Activated gamma-delta T cell treated with anti-CD3 and anti-CD28 coated beads, Interleukin-2, amount 50 U/mL, for 16 hours (primary cell): ENCODE measurements at places on chromosomes 3 and 15.

DNA sequence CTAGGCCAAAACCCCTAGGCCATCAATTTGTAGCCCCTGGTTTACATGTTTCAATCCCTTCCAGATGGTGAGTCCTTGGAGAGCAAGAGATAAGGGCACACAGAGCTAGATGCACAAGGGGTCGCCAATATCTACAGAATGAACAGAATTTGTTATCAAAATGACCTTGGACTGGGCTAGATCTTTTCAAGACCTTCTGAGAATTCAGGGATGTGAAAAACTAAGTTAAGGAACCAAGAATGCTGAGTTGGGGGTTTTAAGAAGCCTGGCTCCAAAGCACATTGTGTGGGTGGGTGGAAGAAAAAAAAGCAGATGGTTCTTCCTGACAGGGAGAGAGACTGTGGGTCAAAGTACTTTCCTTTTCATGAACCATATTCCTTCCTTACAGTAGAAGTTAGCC is 10.2 kb downstream of the CDCP1 start:
- no peak for DNase-seq

DNA sequence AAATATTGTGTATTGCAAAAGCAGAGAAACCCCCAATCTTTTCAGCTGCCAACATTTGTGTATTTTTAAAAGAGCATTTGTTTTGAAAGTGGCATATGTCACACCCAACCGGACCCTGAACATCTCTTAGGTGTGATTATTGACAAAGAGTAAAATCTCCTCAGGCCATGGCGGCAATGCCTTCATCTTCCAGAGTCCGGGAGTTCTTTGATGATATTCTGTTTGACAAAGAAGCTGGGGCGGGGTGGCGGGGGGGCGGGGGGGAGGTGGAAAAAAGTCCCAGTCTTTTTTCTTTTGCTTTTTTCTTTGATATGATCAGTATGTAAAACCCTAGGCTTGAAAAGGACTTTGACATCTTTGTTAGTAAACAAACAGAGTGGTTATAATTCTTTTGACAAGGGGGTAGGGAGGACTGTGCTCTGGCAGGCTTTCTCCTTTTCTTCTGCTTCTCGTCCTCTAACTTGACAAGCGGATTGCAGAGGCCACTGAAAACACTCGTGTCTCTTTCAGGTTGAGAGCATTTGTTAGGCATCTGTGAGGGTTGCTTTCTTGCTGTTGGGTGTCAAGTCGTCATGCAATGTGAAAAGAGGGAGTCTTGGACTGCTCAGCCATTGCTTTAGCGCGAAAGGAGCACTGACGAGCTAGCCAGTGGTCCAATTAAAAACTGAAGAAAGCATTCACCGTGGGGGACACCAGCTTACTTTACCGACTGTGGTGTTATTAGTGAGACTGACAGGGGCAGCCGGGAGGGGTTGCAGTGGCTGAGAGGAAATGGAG is 243.2 kb downstream of the NSUN3 start:
- DNase-seq, result no peak

DNA sequence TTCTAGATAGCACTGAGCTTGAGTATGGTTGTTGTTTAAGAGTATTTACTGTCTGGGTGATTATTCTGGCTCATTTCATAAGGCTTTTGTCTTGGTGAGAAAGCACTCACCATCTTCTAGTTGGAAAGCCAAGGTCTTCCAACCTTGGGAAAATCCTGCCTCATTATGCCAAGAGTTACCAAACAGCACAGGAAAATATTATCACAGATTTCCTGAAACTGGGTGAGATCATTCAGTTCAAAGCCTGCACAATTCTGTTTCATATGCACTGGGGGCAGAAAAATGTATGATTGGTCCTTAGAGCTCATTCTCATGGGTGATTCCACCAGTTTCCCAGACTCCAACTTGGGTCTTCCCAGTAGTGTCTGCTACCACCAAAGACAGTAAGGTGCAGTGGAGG is 291.8 kb downstream of the RORA start:
- DNase-seq, result no peak

GRCh38 chr3:160779040-160779439 is 23.0 kb downstream of the PPM1L start:
- no peak for DNase-seq

- DNase-seq, result no peak
Measured at GRCh38 chr3:31552103-31552502, 19.4 kb downstream of the STT3B start.

DNA sequence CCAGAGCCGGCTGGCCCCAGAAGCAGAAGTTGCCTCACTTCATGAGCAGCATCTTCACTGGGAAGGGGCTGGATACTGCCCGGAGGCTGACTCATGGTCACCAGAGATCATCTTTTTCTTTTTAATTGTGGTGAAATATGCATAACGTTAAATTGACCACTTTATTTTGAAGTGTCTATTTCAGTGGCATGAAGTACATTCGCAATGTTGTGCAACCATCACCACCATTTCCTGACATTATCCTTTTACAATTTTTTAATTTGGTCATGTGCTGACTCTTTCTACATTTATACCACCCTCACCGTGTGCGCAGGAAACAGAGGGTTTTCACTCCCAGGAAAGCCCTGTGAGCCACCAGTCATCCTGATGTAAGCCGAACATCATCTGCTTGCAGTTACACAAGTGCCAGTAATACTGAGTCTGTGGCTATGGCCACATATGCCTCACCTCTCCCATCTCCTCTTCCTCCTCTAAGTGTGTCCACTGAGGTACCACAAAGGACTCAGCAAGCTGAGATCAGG is 51.6 kb upstream of the ABHD17C start:
- DNase-seq, result no peak

DNA sequence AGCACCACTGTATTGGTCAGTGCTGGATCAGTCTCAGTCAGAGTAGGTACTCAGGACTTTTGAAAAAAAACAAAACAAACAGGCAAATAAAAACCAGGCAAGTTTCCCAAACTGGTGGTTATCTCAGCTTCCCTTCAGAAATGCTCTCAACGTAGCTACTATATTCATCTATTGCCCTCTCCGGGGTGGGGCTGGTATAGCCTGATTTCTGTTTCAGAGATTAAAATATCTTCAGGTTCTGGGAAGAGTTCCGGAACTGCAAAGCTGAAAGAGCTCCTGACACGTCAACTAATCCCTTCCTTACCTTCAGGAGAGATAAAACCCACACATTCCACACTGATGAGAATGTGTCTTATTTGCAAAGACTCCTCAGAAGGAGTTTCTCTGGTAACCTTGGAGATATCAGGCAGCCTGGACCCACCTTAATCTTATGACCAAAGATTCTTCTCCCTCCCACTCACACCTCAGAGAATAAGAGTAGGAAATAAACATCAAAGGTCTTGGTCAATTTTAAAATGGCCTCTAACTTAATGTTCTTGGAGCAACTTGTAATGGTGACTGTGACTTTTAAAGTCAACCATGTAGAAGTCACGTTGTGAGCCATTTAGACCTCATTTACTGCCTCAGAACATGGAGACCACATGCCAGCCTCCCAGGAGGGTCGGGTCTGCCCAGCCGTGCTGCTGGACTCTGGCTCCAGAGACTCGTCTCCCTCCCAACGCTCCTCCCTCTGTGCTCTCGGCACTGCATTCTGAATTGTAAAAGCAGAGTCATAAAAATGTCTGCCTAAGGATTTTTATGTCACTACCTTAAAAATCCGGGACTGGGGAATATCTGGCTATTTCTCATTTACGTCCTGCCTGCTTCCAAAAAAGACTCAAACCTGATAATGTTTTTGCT is 53.8 kb downstream of the CDCP1 start:
- no peak for DNase-seq

DNA sequence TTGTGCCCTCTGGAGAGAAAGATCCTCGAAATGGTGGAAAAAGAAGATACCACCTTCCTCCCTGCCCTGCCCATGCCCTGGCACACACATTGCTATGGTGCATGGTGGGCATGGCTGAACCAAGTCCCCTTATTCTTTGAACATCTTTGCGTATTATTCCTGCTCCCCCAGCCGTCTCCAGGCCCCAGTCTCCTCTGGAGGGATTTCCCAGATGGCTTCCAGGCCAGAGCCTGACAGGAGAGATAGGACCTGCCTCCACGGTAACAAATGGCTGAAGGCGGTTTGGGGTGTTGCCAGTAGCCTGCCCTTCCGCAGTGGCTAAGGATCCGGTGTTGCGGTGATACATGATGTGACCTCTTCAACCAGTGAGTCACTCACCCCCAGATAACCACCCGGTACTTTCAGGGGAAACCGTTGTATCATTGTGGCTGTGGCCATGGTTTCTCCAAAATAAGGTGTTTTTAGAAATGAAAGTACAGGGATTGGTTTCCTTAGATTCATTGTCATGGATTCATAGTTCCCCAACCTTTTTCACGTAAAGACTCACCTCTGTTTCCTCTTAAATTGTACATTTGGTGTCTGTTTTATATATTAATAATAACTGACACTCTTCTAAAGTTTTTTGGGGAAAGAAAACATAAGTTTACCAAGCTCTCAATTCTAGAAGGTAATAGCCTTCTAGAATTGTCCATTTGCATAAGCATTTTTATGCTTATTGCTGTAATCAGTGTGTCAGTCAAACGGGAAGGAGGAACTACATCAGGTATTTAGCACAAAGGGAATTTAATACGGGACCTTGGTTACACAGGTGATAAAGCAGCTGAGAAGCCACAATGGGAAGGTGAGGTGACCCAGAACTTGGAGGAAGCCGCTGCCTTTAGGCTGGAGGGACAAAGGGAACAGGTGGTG is 25.9 kb downstream of the SMAD3 start:
- peak; percentile 63 for DNase-seq

- no peak for DNase-seq
Measured at GRCh38 chr15:30990036-30990435, 1.4 kb downstream of the MTMR10 start.

- DNase-seq, result no peak
Measured at GRCh38 chr3:149571381-149571780, 86.4 kb downstream of the WWTR1 start.

DNA sequence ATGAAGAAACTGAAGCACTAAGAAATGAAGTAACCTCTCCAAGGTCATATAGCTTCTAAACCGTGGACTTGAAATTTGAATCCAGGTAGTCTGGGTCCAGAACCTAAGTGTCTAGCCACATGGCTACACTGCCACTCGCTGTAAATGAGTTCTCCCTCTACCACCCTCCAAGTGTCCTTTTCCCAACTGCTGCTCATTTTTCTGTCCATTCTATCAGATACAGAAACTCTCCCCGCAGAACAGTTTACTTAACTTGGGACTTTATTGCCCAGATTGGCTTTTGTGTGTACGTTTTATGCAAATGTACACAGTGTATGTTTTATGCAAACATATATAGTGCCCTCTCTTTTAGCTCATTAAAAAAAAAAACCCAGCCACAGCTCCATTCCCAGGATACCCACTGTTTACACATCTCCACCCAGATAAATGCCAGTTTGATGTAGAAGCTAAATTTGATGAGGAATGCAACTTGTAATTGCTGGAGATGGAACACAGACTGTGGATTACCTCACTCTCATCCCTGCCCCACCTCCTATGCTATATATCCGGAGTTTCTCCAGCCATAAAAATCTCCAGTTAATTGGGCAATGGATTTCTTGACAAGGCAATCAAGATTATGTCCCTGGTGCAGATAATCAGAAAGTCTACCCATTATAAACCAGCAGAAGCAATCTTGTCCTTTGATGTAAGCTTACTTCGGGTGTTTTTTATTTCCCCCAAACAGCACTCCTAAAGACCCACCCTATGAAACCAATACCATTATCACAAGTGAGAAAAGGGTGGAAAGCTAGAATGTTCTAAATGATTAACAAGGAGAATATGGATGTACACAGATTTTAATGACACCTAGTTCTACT is 42.0 kb downstream of the THBS1 start:
- DNase-seq, result no peak

GRCh38 chr3:60743631-60744164 is 507.6 kb downstream of the FHIT start:
- no peak for DNase-seq

DNA sequence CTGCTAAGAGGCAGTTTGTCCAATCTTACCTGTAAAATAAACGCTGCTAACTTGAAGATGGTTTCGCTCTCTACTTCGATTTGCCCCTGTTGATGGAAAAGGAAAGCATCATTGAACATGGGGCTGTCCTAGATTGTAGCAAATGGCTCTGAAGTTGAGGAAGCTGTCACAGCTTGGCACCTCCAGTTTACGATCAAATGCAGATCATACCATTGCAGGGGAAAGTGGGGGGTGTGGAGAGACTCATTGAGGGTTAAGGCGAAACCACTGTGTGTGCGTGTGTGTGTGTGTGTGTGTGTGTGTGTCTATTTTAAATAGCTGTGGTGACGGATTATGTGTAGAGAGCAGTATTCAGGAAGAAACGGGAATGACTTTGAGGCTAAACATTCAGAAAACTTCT is 127.6 kb upstream of the LMOD3 start:
- no peak for DNase-seq

GRCh38 chr3:151155409-151156128 is 47.4 kb downstream of the GPR171 start:
- no peak for DNase-seq

DNA sequence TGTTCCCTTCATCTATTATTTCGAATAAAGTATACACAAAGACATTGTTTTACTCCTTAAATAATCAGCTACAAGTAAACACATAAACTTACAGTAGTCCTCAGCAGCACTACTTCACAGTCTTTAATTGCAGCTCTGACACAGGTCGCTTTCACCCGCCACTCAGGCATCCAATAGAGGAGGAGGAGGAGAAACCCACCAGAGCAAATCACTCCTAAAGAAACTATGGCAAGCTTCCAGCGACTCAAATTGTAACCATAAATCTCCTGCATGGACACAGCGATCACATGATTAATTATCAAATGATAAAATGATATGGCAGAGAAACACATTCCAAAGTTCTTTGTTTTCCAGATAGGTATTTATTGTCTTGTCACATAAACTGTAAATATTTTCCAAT is 26.2 kb downstream of the ATP13A3 start:
- no peak for DNase-seq

DNA sequence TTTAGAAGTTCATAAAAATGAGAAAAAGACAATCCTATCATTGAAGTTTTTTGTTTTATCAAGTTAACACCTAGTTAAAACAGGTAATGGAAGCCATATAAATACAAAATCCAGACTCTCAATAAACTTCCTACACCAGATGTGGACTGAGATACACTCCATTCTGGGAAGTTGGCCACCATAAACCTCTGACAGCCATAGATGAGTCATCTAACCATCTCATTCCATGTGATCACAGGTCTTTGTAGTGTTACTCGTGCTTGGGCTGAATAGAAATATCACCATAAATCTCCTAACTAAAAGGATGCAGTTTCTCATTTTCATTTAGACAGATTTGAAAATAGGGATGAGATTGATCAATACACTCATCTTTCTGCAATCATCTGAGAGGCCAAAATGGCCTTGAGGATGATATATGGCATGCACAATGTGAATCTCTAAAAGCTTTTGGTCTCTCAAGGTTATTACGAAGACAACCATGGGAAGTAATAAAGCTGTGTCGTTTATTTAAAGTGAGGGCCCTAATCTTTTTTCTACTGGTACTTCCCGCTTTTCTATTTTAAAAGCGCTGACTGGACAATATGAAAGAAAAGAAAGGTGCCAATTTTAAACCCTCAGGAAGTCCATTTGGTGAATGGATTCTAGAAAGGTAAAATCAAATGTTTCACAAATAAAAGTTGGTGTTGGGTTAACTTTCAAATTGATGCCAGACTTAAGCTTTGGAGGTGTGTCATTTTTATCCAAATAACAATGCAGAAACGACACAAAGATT is 155.5 kb downstream of the POLR2M start:
- no peak for DNase-seq
